ENCODE measurements at places on chromosomes 12 and 14.

GRCh38 chr14:65382586-65382985 is 29.9 kb upstream of the FUT8 start:
- DNase-seq: no peak

GRCh38 chr12:104680070-104680469 is 223.3 kb downstream of the CHST11 start:
- no peak for DNase-seq

DNA sequence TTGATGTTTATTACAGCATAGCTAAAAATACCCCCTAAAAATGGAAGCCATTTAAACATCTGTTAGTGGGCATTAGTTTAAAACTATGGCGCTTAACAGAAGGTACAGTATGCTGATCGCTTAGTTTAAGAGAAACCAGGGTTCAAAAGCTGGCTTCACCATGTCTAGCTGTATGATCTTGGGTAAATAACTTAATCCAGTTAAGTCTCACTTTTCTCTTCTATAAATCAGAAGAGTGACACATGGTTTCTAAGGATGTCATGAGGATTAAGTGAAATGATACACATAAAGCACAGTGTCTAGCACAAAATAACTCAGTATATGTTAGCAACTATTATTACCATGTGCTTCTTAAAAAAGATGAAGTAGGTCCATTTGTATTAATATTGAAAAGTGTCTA is 38.7 kb downstream of the STK38L start:
- no peak for DNase-seq

- DNase-seq: no peak
These were observed 596.7 kb upstream of the ATP2B1 start for GRCh38 chr12:90305379-90305778.

- DNase-seq: no peak
These were observed 1334.1 kb downstream of the FSCB start for GRCh38 chr14:43172899-43173548.

- peak; percentile 16 for DNase-seq
These were observed 6.9 kb upstream of the TSPAN8 start for GRCh38 chr12:71164568-71165197.

All from fibroblast of skin of abdomen (primary cell).